ENCODE measurements at places on chromosomes 6 and 20.

- no peak for DNase-seq
Observed at GRCh38 chr6:167454003-167454402, 129.1 kb downstream of the TTLL2 start.

DNA sequence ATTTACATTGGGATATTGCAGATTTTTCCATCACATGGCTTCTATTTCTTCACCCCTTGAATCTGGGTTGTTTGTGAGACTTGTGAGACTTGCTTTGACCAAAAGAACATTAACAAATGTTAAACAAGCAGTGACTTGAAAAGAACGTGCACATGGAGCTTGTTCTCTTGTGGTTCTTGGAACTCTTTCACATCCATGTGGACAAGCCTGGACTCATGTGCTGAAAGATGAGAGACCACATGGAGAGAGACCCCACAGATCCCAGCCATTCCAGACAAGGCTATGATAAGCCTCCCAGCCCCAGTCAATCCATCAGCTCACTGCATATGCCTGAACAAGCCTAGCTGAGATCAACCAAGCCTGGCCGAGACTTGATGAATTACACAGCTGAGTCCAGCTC, 1365.7 kb upstream of the GJE1 start:
- no peak for DNase-seq

- DNase-seq, result no peak
Observed at GRCh38 chr6:61787998-61788397, 498.0 kb downstream of the KHDRBS2 start.

DNA sequence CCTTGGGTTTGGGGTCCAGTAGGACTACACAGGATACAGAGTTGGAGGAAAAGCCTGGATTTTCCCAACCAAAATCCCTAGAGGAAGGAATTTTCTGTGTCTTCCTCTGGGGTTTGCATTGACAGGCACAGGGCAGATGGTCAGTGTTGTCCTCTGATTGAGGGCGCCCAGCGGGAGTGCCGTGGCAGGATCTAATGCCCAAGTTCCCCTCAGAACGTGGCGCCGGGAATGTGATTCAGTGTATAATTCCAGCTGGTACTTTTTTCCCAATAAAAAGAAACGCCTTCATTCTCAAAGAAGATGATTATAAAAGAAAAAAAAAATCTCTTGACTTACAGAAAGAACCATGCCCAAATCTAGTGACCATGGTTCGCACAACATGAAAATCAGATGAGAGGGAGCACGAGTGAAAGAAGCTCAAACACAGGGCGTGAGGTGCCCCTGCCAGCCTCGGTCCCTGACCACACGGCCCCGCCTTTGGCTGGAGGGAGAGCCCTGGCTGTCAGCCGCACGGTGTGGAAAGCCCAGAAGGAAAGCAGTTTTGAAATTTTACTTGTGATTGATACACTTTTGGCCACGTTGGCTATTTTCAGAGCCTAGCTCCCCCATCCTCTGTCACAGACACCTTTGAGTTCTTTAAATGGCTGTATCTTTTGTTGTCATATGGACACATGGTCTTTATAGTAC, 31.6 kb downstream of the VEGFA start:
- no peak for DNase-seq

- DNase-seq, result no peak
Observed at GRCh38 chr6:24935366-24936152, at the start of gene RIPOR2. Gene RIPOR2, minus strand, starts transcription at chr6:24935960. Its CDS starts 62 bp downstream, at chr6:24935898.

DNA sequence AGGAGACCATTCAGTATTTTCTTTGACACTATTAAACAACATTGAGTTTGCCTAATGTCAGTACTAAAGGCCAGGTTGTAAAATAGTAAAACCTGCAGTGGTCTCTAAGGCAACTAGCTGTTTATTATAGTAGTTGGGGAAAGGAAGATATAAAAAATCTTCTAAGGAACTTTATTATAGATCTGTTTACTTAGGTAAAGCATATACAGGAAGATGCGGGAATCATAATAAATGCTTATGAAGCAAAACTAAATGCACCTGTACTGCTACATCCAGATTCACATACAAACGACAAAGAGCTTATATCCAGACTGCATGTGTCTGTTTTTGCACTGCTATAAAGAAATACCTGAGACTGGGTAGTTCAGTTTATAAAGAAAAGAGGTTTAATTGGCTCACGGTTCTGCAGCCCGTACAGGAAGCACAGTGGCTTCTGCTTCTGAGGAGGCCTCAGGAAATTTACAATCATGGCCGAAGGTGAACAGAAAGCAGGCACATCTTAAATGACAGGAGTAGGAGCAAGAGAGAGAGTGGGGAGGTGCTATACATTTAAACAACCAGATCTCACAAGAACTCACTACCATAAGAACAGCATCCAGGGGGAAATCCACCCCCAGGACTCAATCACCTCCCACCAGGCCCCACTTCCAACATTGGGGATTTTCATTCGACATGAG, 8.7 kb upstream of the TRIM39 start:
- no peak for DNase-seq

- no peak for DNase-seq
Observed at GRCh38 chr6:16146527-16146955, 17.7 kb downstream of the MYLIP start.

- DNase-seq, result no peak
Observed at GRCh38 chr20:3160418-3160817, 753 bp upstream of the FASTKD5 start.

Data from putamen (tissue), 1 donor.